Stimulated activated CD8-positive, alpha-beta memory T cell treated with anti-CD3 and anti-CD28 coated beads, Interleukin-15, amount 100 ng/mL, for 48 hours (primary cell): ENCODE measurements at places on chromosomes 12 and 14.

DNA sequence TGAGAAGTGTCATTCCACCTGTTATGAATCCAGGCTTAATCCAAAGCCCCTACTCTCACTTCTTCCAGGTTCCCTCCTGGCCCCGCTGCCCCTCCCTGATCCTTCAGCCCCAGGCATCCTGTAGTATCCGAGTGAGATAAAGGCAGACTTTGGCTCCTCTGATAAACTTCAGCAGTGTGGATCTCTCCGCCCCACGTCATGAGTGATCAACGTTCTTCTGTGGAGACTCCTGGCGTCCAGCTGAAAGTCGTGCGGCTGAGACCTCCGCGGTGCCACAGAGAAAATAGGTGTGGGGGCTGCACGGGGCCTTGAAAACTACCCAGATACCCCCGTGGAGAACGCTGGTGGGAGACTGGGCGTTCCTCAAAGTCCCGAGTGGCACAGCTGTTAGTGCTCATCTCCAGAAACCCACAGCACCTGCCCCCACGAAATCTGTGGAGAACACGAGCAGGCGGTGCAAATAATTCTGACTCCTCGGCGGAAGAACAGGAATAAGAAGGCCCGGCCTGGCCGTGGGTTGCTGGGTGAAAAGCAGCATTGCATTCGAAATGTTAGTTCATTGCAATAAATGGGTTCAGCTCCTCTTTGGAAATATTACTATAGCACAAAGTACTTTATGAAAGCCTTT is 180.0 kb upstream of the RGS6 start:
- DNase-seq = no peak

GRCh38 chr14:74596741-74597450 is 15.1 kb downstream of the LTBP2 start:
- DNase-seq = no peak

- DNase-seq = no peak
These were observed 64.0 kb upstream of the ARHGAP5 start for GRCh38 chr14:32013083-32013482.

- DNase-seq = no peak
These were observed 39.6 kb downstream of the HECTD4 start for GRCh38 chr12:112342587-112342986.

DNA sequence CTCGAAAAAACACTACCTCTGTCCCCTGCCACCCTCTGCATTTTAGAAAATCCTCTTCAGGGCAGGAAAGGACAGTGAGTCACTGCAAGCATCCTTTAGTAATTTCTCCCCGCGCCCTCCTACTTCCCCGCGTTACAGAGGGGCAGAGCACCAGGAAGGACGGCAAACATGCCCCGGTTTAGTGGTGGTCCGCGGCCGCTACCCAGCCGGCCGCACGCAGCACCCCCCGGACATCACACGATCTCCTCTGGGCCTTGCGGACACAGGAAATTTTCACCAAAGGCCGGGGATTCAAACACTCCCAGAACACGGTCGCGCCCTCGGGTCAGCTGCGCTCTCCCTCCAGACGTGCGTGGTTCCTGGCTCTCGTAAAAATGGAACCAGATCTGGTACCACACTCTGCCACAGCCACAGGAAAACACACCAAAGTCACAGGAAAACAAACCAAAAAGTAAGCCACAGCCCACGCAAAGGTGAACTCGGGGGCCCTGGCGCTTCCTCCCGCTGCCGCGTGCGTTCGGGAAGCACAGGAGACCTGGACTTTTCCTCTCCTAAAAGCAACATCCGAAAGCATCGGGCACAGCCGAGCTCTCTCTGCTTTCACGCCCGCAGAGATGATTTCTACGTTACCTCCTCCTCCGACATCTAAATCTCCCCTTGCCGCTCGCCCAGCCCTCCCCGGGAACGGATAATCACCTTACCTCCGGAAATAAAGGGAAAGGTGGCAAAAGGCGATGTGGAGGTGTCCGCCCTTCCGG is 839 bp downstream of the SLC38A1 start:
- no peak for DNase-seq

DNA sequence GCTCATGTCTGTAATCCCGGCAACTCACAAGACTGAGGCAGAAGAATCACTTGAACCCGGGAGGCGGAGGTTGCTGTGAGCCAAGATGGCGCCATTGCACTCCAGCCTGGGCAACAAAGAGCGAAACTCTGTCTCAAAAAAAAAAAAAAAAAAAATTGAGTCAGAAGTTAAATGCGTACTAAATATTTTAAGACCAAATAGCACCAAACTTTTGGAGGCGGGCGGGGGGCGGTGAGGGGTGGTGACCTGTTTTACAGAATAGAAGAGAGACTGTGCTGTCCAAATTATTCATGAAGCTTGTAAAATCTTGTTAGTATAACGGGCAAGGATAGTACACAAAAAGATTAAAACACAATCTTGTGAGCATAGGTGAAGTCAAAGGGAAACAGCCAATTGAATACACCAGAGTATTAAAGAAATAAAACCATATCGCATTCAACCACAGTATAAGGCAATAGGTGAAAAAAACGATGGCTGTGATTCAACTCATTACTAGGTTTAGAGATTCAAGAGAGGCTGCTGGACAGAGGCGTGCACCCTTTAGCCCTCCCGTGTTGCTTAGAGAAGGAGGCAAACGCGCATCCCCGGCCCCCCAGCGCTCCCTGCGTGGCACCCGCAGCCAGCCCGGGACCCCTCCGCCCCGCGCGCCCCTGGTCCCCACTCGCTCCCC is 571 bp downstream of the ZNF891 start:
- no peak for DNase-seq

- DNase-seq = no peak
These were observed 7.5 kb downstream of the HIP1R start for GRCh38 chr12:122842505-122843405.

GRCh38 chr14:54301359-54301758 is 95.4 kb upstream of the CDKN3 start:
- DNase-seq = no peak

- no peak for DNase-seq
These were observed 18.9 kb downstream of the ABCB9 start for GRCh38 chr12:122947352-122947792.

GRCh38 chr12:39592295-39592694 is 27.3 kb downstream of the ABCD2 start:
- no peak for DNase-seq
